ENCODE measurements at places on chromosomes 6 and 20. TPM values are rescaled to one million over a fixed set of nuclear protein-coding genes. Genes with fewer than 3 reads are reported as not detected.

Gene MCHR2
- total RNA-seq = not detected

Gene TP53TG5
- total RNA-seq = not detected

Gene BEND6
- total RNA-seq = 1.2 TPM

Gene ZC3H12D
- not detected for total RNA-seq

Gene BCAS4
- 12.5 TPM for total RNA-seq

Gene TRIM26
- total RNA-seq = 33.2 TPM

Gene RIPPLY2
- total RNA-seq = 0.11 TPM

Gene ANKRD66
- not detected for total RNA-seq

Gene DAAM2
- total RNA-seq = 0.16 TPM
